Melanocyte of skin (primary cell): ENCODE measurements at places on chromosomes 1 and 21. TPM values are rescaled to one million over a fixed set of nuclear protein-coding genes. Genes with fewer than 3 reads are reported as not detected.

Gene C1orf53
- 3.4 and 5.1 TPM in 2 replicates for total RNA-seq

Gene HTR6
- total RNA-seq = not detected in 2 replicates

Gene OR10K1
- not detected in 2 replicates for total RNA-seq

Gene PHC2
- total RNA-seq = 78.1 and 81.6 TPM in 2 replicates

Gene XCL2
- not detected in 2 replicates for total RNA-seq

Gene SLAMF8
- total RNA-seq = under 0.01 TPM in 2 replicates

Gene AADACL4
- not detected in 2 replicates for total RNA-seq

Gene IL19
- total RNA-seq = not detected in 2 replicates
